Astrocyte of the spinal cord (primary cell): ENCODE measurements at places on chromosomes 3 and 15.
A peak's percentile ranks its signal among the peaks of the same experiment; 100 is the strongest.

GRCh38 chr3:160735826-160736225 is 20.2 kb upstream of the PPM1L start:
- no peak for DNase-seq

GRCh38 chr3:50251220-50251619 is 15.2 kb downstream of the GNAI2 start:
- DNase-seq: peak; percentile 89

DNA sequence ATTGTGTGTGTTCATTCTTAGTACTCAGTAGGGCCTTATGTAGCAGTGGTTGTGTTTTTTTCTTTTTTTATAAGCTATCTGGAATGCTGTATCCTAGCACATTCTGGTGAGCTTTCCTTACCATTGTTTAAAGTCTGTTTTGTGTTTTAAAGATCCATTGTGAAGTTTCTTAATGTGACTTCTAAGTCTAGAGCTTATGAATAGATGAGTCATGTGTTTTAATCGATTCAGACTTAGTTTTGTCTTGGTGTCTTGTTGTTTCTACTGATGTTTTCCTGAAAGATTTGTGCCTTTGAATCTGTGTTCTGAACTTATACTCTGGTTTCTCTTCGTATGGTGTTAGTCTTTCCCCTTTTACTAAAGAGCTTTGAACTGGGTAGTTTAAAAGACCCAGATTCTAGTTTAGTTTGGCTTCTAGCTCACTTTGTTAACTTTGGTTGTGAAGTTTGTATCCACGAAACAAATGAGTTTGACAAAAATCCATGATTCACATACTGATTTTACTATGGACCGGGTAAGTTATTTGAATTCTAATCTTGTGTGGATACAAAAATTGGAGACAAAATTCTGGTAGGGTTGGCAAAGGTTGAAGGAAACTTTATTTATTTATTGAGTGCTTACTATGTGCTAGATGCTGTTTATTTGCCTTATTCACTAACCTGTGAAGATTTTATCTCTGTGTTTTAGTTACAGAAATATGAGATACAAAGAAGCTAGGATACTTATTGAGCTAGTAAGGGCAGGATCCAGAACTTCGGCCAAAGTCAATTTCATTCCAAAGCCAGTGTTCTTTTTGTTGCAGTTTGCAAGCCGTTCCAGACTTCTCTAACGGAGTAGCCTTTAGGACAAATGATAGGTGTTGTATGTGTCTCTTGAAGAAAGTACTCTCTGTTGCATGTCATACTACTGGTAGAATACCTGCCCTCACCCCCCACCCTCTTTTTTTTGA is 24.8 kb downstream of the AKAP13 start:
- peak; percentile 73 for DNase-seq

DNA sequence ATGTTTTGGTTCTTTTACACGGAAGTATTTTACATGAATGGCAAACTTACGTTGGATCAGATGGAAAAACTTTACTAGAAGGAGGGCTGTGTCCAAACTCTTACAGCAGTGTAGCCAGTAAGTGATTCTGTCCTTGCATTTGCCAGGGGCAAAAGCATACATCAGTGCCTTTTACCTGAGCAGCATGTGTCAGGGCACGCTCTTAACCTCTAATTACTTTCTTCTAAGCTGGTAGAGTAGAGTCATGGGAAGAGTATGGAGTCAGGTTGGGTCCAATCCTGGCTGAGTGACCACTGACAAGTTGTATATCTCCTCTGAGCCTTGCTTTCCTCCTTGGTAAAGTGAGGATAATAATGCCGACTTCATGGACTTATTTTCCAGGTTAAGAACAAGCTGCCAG is 47.1 kb downstream of the RYR3 start:
- no peak for DNase-seq

- DNase-seq: no peak
Measured at GRCh38 chr3:133894353-133895207, 1.1 kb downstream of the RAB6B start.

GRCh38 chr3:27927882-27928281 is 205.8 kb upstream of the EOMES start:
- no peak for DNase-seq

DNA sequence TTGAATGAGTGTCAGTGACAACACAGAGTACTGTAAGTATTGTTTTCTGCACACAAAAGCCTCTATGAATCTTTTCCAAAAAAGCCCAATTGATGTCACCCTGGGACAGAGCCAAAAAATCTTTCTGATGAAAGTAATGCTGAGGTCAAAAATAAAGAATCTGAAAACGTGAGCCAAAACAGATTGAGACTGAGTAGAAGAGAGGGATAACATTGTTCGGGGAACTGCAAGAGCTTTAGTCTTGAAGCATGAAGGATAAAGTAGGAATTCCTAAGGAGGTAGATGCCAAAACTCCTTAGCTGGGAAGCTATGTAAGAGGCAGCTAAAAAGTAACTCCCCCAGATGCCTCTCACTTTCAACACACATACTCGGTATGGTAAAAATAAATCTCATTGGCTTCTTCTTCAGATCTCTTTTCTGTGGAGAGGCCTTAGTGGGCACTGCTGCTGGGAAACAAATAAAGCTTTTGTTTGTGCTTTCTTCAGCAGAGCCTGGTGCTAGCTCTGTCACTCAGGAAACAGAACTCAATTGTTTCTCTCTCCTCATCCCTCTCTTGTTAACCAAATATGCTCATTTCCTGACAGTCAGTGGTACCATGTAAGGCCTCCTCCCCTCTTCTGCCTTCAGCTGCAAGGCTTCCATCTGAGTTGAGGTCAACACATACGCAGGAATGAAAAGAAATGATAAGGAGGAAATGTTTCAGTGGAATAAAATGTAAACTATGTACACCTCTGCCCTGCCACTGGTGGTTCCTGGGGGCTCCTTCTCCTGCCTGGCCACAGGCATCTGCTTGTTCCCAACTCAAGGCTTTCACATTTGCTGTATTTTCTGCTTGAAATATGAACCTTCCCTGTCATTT is 58.1 kb downstream of the CD200 start:
- peak; percentile 98 for DNase-seq

DNA sequence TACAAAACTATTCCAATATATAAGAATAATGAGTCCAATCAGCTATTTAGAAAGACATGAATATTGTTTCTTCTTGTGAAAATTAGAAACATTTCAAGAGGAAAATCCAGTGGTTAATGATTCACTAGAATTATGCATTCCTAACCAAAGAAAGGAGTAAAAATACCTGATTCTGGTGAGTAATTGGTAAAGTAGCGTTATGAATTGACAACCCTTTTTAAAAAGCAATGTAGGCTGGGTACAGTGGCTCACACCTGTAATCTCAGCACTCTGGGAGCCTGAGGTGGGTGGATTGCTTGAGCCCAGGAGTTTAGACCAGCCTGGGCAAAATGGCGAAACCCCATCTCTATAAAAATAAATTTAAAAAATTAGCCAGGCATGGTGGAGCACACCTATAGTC is 43.3 kb downstream of the TOPAZ1 start:
- DNase-seq: no peak

DNA sequence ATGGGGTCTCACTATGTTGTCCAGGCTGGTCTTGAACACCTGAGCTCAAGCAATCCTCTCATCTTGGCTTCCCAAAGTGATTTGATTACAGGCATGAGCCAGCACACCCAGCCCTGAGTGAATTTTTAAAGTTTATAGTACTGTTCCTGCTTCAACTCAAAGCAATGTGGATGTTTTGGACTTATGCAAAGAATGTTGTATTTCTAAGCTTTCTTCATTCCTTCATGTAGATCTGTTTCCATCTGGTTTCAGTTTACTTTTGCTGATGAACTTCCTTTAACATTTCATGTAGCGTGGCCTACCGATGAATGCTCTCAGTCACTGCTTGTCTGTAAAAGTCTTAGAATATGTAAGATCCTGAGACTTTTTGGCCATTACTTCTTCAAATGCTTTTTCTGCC is 23.2 kb downstream of the NRG4 start:
- no peak for DNase-seq

- DNase-seq: no peak
Measured at GRCh38 chr15:36557364-36557763, 22.1 kb upstream of the CDIN1 start.
